AG09309 (cell line): ENCODE measurements at places on chromosomes 4 and X.

DNA sequence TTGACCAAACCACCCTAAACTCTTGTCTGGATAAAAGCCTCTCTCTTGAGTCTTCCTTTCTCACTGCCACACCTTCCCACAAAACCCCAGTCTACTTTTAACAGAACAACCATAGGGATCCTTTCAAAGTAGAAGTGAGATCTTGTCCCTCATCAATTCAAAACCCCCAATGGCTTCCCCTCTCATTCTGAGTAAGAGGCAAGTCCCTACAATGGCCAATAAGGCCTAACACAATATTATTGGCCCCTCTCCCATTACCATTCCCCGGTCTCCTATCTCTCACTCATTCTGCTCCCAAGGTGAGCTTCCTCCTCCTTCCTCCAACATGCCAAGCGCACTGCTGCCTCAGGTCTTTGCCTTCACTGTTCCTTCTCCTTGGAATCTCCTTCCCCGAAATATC is 57.1 kb downstream of the REELD1 start:
- no peak for DNase-seq

DNA sequence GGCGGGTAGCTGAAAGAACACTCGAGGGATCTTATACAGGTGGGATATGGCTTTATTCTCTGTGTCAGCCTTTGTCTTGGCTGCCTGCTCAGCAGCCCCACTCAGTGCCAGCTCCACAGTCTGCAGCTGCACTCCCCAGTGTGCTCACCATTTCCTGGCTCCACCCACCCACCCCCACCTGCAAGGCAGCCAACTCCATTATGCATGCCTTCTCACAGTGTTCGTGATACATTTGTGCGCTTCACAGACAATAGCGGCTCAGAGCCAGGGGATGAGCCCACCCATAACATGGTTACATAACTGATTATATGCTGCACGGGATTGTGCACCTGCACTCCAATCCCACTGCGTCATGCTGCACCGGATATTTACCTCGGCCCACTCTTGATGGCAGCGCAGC is 8.8 kb upstream of the TMEM128 start:
- no peak for DNase-seq

DNA sequence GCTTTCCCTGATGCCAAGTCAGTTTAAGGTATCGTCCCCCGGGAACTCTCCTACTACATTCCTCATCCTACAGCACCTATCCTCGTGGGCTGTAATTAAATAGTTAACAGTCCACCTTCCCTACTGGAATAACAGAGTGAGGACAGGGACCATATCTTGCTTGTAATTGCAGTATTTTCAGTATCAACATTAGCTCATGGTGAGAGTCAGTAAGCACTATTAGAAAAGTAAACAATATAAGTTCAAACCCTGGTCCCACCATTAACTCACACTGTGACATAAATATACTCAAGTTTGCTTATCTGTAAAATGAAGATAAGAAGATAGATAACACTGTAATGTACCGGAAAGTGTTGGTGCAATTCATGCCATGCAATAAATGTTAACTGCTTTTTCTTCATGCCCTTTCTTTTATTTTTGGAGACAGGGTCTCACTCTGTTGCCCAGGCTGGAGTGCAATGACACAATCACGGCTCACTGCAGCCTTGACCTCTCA is 61.3 kb downstream of the SH3RF1 start:
- no peak for DNase-seq

- DNase-seq, result no peak
Observed at GRCh38 chrX:25125483-25125882, 109.7 kb upstream of the ARX start.

GRCh38 chr4:34170946-34171345 is 2073.4 kb downstream of the ARAP2 start:
- no peak for DNase-seq

DNA sequence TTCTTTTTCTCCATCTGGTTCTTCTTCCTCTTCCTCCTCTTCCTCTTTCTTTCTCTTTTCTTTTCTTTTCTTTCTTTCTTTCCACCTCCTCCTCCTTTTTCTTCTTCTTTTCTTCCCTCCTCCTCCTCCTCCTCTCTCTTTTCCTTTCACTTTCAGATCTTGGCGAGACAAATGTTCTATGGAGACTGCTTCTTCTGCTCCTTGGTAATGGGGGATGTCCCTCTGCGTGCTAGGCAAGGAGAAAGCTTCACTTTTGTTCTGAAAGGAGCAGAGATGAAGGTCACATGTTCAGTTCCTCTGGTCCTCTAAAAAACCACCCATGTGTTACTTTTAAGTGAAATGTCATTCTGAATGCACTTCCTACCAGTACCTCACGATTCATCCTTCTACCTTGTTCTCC is 33.2 kb downstream of the NBDY start:
- no peak for DNase-seq

DNA sequence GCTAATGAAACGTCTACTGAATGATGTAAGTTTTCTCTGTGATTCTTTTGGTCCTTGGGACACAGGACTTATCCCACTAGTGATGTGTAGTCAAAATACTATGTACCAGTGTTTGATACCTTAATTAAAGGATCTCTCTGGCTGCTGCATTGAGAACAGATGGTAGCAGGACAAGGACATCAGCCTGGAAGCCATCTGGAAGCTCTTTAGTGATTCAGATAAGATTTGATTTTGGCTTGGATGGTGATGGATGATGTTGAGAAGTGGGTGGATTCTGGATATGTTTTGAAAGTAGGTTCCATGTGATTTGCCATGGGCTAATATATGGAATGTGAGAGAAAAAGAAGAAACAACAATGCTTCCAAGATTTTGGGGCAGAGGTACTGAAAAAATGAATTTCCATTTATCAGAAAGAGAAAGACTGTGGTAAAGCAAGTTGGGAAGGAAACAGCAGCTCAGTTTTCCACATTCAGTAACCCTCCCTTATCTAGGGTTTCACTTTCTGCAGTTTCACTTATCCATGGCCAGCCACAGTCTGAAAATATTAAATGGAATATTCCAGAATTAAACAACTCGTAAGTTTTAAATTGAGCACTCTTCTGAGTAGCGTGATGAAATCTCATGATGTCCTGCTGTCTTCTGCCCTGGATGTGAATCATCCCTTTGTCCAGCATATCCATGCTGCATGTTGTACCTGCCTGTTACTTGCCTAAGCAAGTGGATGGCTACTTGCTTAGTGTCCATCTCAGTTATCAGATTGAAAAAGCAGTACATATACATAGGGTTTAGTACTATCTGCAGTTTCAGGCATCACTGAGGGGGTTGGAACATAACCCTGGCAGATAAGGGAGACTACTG is 15.6 kb downstream of the CD38 start:
- DNase-seq, result no peak
